ENCODE measurements at places on chromosomes 11 and 22.

GRCh38 chr11:95149651-95150364 is 60.2 kb downstream of the ENDOD1 start:
- DNase-seq = no peak

GRCh38 chr22:48262596-48263430 is 1500.4 kb downstream of the TBC1D22A start:
- DNase-seq = no peak

- DNase-seq = no peak
Observed at GRCh38 chr22:27537501-27537900, 264.1 kb downstream of the MN1 start.

- DNase-seq = no peak
Observed at GRCh38 chr11:99968336-99968735, 718.8 kb upstream of the ARHGAP42 start.

DNA sequence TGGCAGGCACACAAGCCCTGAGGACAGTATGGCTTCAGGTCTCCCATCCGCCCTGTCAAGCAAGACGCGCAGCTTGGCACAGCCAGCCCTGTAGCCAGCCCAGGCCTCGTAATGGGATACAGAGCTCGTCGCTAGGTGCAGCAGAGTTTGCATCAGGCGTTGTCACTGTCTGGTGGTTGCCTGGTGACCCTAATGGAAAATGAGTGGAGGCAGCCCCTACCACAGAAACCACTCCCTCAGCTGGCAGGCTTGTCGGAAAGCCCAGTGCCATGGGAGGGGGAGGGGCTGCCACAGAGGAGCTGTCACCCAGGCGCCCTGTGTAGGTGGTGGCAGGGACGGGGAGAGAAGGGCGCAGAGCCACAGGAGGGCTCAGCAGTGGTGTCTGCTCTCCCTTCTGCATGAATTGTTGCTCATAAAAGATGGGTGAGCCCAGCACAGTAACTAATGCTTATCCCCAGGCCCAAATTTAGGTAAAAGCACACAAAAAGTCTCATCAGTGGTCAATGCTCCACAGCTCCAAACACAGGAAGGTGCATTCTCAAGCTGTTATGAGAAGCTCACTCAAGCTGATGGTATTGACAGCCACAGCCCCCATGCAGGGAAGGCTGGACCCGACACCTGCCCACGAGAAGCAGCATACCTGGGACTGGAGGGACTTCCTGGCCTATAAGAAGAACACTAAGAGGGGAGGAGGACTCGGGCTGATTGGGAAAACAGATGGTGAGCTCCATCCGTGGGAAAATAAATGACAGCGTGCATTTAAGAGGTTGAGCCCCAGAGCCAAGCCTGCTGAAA is 164.6 kb downstream of the ETS1 start:
- DNase-seq = no peak

DNA sequence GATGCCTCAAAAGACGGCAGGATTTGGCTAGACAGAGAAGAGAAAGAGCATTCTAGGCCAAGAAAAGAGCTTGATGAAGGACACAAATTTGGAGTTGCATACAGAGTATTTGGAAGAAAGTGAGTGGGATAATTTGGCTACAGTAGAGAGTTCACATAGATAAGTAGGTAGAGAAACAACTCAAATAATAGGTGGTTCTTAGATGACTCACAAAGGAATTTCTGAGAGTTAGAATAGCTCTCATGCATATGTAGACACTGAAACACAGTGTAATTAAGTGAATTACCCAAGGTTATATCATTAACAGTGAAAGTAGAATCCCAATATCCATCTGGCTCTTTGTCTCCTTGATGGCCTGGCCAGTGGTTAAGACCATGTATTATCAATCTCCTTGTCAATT is 228.6 kb upstream of the DDI1 start:
- DNase-seq = no peak

DNA sequence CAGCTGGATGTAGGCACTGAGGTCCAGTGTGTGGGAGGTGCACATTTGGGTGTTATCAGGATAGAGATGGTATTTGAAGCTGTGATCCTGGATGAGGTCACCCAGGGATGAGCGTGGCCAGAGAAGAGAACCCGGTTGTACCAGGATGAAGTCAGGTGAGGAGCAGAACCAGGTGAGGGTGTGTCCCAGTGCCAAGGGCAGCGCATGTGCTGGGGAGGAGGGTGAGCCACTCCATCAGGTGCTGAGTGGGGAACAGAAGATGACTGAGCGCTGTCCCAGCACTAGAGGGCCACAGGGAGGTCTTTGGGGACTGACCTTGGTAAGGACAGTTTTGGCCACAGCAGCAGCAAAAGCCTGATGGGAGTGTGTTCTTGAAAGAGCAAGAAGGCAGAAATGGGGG is 2.7 kb downstream of the ARL2 start:
- DNase-seq = no peak

- no peak for DNase-seq
Observed at GRCh38 chr11:117412653-117413275, 85.1 kb downstream of the CEP164 start.

DNA sequence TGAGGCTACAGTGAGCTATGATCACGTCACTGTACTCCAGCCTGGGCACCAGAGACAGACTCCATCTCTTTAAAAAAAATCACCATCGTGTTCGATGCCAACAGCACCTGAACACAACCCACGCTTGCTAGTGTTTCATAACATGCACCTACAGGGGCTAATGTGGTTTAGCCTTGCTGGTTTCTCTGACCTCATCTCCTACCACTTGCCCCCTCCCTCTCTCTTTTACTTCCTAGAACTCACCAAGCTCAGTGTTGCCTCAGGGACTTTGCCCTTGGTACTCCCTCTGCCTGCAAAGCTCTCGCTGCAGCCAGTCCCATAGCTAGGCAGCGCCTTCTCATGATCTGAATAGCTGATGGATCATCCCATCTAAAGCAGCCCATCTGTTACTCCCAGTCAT is 99.8 kb downstream of the FBXO7 start:
- DNase-seq = no peak

DNA sequence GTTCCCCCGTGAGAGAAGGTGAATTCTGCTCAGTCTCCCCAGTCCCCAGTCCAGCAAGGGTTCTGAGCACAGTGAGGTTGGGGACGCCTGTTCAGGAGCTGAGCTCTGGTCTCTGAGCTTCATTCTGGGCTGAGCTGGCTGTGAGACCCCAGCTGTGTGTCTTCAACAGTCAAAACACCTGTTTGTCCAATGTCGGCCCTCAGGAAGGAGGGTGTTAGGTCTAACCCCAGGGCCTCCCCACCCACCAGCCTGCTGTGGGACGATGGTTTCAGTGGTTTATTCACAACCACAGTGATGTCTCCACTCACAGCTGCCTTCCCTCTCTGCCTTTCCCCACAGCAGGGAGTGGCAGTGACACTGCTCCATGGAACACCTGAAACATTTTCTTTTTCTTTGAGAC is 1282.9 kb downstream of the TBC1D22A start:
- DNase-seq = no peak

GRCh38 chr11:111526501-111526900 is 11.9 kb downstream of the HOATZ start:
- DNase-seq = peak; percentile 82

DNA sequence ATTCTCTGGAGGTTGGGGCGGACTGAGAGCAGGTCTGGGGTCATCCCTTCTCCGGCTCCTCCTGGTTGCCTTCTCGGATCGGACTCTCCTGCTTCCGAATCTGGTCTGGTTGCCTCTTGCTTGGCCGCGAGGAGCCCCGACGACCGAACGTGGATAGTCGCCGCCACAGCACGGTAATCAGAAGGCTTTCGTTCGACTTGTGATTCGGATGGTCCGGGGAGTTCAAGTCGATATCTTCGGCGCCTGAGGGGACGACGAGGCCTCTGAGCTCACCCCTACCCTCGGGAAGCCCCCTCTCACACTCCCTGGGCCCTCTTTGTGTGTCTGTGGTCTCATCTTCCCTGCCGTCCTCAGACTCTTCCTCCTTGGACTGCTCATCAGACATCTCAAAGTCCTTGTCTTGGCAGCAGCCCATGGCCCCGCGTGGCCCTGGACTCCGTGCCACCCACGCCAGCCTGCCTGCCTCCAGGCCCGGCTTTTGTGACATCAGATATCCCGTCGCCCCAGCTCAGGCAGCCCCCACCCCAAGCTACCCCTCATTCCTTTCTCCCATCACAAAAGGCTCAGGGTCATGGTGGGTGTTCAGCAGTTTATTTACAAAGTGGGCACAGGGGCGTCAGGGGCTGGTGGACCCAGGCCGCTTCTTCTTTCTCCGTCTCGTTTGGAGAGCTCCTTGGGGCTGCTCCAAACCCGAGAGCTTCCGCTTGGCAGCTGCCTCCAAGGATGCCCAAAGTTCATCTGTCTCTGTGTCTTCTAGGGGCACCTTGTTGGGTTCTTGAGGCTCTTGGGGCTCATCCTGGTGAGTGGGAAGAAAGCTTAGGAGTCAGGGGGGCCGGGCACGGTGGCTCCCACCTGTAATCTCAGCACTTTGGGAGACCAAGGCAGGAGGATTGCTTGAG is at the start of gene TEX54:
TEX54 (minus strand) TSS at position 506 of the 899 bp plus-strand sequence.
- DNase-seq = no peak

GRCh38 chr11:12249590-12250260 is 127.6 kb upstream of the PARVA start:
- no peak for DNase-seq

DNA sequence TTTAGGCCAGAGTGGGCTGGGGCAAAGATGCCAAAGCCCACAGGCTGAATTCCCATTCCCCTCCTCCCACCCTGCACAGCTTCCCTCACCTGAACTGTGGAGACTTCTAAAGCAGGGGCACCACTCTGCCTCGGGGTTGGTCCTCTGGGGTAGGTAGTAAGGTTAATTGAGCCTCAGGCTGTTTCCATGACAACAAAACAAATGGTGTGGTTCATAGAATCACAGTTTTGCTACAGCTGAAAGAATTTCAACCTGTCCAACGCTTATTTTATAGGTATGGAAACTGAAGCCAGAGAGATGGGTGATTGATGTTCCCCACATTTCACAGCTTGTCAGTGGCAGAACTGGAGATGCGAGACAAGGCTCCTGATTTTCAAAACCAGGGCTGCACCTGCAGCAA is 109.5 kb downstream of the SNX19 start:
- DNase-seq = no peak

- DNase-seq = no peak
Observed at GRCh38 chr11:73983741-73984538, 1.3 kb upstream of the UCP2 start.

DNA sequence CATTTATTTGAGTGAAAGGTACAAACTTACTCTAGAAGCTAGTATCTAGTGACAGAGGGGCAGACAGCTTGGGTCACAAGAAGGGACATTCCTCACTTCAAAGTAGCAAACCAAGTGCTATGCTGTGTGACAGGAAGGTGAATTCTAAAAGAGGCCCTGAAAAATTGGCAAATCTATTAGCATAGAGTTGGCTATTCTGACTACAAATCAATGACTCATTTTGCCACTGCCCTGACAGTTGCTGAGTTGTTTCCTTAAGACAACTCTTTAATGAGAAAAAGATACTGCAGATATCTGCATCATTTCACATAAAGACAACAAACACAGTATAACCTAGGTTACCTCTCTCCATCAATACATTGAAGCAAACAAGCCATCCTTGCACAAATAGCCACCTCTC is 524.0 kb upstream of the LRRC4C start:
- DNase-seq = no peak

DNA sequence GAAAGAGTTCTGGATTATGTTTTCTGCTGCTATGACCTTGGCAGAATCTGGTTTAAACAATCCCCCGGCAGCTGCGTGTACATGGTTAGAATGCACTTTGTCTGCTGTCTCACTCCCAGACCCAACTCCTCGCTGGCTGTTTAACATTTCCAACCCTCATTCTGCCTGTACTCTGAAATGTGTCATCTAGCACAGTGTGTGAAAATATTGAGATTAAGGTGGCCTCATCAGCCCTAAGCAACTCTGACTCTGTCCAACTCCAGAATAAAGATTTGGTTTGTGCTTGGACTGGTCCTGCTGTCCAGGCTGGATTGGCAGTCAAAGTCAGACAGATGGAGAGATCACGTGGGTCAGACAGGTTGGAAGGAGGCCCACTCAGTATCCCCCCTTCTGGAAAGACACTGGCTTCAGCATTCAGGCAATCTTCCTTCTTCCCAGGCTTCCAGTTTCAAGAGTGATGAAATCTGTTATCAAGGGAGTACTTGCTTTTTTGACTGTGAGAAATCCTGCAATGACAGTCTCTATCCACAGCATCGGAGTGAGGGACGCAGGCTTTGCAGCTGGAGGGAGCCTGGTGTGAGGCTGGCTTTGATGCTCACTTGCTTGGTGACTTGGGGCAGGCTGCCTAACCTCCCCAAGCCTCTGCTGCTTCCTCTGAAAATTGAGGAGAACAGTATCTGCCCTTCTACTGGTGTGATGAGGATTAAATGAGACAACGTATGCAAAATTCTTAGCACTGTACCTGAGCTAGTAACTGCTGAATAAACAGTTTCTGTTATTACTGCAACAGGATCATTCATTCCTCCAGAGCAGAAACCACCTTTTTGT is 29.8 kb downstream of the ABTB2 start:
- no peak for DNase-seq

- no peak for DNase-seq
Observed at GRCh38 chr11:32919338-32919737, 26.7 kb downstream of the QSER1 start.

- DNase-seq = no peak
Observed at GRCh38 chr11:87251560-87251959, 213.8 kb downstream of the TMEM135 start.

DNA sequence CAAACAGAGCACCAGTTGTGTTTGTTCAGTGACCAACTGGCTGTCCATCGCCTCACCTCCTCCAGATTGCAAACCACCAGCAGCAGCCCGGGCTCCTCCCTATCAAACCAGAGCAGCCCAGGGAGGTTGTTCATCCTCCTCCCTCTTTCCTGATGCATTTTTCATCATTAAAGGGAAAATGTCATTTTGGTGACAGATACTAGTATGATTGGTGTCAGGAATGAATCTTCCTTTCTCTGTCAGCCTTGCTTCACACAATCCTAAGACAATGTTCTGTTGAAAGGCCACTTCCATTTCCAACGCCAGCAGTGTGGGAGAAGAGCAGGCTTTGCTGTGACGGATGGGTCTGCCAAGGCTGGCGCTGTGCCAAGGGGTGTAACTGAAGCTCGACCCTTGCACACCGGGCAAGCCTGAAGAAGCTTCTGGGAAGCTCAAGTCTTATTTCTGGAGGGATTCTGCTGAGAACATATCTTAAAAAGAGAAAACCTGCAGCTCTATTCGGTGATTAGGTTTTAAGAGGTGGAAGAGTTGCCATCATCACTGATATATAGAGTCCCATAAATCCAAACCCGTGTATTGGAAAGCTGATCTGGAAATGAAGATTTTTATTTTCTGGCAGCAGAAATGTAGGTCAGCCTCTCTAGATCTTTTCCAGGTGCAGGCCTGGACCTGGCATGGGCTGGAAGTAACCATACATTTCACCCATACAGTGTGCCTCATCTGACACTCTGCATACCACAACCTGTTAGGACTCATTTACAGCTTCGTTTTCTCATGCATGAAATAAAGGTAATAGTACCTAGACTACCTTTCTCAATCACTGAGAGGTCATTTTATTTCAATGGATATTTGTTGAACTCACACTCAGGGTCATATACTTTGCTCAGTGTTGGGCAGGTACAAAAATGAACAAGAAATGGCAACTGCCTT is 524.5 kb downstream of the NTM start:
- peak; percentile 41 for DNase-seq

GRCh38 chr11:34855021-34855753 is 61.0 kb downstream of the APIP start:
- no peak for DNase-seq
